Germinal center (tissue), 1 donor: ENCODE measurements at places on chromosomes 1 and 21.

DNA sequence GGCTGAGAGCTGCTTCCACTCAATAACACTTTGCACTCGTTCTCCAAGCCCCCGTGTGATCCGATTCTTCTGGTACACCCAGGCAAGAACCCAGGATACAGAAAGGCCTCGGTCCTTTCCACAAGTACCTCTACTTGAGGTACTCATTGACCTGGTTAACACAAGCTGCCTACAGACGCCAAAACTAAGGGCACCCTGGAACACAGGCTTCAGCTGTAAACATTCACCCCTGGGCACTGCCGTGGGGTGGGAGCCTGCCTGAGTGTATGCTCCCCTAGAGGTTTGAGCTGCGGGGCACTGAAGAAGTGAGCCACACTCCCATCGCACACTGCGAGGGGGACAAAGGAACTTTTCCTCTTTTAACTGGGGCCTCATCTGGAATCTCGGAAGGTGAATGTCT, 30.5 kb downstream of the LRRC3 start:
- DNase-seq = no peak

DNA sequence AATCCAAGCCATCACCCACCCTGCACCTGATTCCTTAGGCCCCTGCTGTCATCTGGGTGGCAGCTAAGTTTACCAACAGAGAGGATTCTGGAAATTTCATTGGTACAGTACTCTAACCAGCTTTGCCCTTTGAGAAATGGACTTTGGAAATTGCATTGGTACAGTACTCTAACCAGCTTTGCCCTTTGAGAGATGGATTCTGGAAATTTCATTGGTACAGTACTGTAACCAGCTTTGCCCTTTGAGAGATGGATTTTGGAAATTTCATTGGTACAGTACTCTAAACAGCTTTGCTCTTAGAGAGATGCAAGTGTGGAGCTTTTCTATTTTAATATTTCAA, 42.5 kb downstream of the MAB21L3 start:
- DNase-seq = no peak

GRCh38 chr1:216576234-216576937, 146.8 kb downstream of the ESRRG start:
- no peak for DNase-seq

- no peak for DNase-seq
Measured at GRCh38 chr1:237470712-237471338, 419.9 kb downstream of the ZP4 start.

GRCh38 chr1:21911205-21912001, 25.7 kb downstream of the HSPG2 start:
- no peak for DNase-seq

GRCh38 chr1:99992044-99992722, 22.4 kb downstream of the SLC35A3 start:
- no peak for DNase-seq

DNA sequence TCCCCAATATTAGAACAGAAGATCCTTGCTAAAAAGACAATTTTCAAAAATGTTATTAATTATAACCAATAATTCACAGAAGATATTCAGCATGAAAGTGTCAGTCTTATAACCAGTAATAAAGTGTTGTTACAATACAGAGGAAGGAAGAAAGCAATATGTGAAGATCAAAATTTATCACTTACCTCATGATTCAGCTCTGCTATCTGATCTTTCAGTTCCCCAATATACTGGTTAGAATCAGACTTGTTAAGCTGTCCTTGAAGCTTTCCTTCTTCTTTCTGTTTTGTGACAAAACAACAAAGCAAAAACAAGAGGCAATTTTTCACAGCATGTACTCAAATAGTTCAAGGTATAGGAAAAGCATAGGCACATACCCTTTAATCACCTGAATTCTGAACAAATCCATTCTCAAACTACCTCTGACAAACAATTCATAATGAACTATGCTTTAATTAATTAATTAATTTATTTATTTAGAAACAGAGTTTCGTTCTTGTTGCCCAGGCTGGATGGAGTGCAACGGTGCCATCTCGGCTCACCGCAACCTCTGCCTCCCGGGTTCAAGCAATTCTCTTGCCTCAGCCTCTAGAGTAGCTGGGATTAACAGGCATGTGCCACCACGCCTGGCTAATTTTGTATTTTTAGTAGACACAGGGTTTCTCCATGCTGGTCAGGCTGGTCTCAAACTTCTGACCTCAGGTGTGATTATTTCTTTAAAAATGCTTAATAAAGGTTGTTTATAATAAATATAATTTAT, 76.9 kb upstream of the GFI1 start:
- DNase-seq = no peak

GRCh38 chr1:38105267-38105666, 58.7 kb upstream of the POU3F1 start:
- DNase-seq = no peak

DNA sequence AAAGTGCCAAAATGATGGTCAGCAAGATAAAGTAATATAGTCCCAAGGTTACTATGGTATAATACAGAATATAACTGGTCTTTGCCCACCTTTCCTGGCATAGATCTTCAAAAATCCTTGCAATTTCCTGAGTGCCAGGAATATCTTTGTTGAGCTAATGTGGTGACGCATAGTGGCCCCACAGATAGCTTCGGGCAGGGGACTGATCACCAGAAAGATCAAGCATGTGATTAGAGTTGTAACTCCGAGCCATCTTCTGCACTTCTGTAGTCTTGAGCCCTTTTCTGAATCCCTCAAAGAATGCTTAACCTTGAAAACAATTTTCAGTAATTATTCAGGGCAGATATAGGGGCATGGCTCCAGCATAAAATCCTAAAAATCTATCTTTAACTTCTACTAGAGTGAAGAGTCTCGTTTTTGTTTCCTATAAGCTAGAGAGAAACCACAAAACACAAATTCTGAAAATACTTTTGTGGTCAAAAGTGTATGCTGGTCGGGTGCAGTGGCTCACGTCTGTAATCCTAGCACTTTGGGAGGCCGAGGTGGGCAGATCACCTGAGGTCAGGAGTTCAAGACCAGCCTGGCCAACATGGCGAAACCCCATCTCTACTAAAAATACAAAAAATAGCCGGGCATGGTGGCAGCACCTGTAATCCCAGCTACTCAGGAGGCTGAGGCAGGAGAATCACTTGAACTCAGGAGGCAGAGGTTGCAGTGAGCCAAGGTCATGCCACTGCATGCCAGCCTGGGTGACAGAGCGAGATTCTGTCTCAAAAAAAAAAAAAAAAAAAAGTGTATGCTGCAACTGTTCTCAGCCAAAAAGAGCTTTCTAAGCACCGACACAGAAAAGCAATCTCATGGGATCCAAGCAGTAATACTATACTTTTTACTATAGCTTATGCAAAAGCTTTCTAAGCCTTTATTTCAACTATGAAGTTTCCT, 62.8 kb downstream of the NVL start:
- DNase-seq = no peak

GRCh38 chr1:66585002-66585401, 51.0 kb downstream of the SGIP1 start:
- no peak for DNase-seq

GRCh38 chr21:31087639-31088473, 49.6 kb upstream of the KRTAP19-8 start:
- no peak for DNase-seq

- no peak for DNase-seq
Measured at GRCh38 chr1:67644566-67644965, 40.4 kb upstream of the GADD45A start.

DNA sequence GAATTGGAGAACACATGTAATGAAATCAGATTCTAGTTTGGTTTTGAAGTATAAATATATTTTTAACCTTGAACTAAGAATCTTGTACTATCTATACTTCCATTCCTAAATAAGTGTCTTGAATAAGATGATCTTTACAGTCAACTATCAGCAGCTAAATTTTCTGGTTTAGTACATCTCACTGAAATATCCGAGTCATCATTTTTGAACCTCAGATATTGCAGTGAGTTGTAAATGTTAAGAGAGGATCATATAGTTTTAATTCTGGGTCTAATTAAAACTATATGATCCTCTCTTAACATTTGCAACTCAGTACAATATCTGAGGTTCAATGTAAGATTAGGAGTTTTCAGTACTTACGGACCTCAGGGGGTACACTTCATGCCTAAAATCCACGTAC, 768.8 kb upstream of the ADAMTS5 start:
- no peak for DNase-seq

DNA sequence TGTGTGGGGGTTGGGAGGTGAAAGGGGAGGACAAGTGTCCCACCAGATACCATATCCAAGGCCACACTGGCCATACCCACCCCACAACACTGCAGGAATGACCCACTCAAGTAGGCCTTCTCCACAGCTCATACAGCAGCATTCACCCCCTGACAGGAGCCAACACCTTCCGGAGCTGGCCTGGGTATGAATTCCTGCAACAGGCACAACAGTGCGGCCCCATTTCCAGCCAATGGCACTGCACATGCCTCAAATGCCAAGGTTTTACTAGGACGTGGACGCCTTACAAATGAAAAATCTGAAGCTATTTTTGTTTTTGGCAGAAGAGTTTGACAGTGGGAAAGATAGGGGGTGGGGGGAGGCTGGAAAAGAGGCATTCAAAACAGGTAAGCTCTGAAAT, 2.0 kb downstream of the KCND3 start:
- no peak for DNase-seq

DNA sequence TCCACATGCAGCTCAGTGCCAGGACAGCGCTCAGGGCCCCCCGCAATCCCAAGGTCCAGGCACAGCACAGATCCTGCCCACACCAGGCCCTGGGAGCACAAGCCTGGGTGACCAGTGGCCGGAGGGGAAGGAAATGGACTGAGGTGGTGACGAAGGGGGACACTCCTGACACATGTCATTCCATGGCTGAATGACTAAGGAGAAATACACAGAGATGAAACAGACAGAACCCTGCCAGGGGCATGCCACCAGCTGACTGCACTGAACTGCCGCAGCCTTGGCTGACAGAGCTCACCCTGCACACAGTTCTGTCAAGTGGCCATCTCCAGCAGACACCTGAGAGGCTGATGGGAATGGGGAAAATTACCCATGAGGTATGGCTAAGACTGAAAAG, 56.1 kb downstream of the HSF2BP start:
- no peak for DNase-seq

DNA sequence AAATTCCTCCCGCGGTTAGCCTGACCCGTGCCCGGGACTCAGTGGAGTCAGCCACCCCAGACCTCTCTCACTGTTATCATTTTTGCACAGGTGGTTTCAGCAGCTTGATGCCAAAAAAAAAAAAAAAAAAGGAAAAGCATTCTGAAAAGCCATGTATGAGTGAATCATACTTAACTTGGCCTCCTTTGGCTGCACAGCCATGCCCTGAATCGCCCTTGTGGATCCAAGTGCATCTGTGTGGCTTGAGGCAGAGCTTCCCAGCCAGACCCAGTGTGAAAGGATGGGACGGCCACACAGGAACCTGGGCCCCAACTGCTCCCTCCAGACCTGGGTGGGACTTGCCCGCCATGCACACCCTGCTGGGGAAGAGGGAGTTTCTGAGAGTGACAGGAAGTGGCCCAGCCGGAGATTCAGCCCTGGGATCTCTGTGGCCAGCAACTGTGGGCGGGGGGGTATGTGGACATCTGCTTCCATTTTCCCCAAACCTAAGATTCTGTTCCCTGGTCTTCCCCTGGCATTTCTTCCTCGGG, 8.6 kb downstream of the YBEY start:
- no peak for DNase-seq

DNA sequence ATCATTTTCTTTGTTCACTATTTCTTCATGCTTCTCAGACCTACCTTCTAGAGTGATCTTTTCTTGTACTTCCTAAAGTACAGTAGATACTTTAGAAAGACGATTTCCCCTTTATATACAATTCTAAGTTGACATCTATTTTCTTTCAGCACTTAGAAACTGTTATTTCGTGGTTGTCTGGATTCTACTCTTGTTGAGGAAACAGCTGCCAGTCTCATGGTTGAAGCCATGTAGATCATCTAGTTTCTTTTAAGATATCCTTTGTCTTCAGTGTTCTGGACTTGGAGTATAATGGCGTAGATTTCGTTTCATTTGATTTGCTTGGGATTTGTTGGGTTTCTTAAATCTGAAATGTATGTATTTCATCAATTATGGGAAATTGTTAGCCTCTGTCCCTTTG, 67.6 kb downstream of the PKN2 start:
- no peak for DNase-seq

- no peak for DNase-seq
Measured at GRCh38 chr1:6328091-6328490, 65.5 kb downstream of the ACOT7 start.
